ENCODE measurements at places on chromosomes 1 and 21.

DNA sequence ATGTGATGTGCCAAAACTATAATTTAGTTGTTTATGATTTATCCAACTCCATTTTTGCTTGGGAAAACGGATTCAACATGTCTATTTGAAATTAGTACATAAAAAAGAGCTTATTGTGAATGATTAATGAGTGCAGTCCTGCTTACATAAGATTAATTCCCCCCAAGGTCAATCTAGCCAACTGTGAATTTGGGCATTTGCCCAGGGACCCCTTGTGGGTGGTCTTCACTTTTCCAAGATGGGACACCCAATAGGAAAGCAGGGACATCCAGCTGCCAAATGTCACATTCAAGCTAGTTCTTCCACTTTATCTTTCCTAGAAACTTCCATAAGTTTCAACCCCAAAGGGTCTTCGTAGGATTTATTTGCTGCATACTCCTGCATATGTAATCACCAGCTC, 362.4 kb upstream of the PKN2 start:
- DNase-seq, result no peak

DNA sequence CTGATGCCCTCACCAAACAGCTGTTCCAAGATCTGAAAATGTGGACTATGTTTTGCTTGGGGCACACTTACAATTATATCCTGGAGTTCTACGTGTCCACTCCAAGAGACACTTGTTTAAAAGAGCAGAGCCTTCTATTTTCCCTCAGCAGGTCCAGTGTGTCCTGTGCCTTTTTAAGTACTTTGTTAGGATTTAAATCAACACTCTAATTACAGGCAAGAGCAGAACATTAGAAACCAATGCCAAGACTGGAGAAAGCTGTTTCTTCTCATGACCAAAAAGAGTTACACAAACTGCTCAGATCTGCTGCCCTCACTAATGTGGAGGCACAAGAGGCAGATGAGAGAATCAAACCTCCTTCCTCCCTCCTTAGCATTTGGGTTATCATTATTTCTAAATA, 452.9 kb downstream of the LMO4 start:
- DNase-seq, result no peak

GRCh38 chr1:241918879-241919278, 38.7 kb upstream of the BECN2 start:
- no peak for DNase-seq

- DNase-seq, result no peak
Measured at GRCh38 chr1:54995013-54995760, 3.5 kb upstream of the BSND start.

DNA sequence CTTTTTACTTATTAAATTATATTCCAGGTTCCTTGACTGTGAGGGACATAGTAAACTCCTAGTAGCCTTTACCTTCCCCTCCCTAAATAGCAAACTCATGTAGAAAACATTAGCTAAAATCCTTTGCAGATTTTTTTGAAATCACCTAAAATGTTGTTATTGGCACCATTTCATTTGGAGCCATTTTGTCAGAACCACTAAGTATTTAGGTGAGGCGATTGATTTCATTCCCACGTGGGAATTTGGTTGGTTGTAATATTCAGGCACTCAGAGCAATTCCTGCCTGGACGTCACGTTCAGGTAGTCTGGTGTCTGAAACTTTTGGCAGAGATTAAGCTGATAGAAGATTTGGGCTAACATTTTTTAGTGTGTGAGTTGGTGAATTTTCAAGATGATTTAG, 84.3 kb downstream of the CAMTA1 start:
- DNase-seq, result no peak

GRCh38 chr1:205429762-205430695, 8.2 kb upstream of the LEMD1 start:
- no peak for DNase-seq

DNA sequence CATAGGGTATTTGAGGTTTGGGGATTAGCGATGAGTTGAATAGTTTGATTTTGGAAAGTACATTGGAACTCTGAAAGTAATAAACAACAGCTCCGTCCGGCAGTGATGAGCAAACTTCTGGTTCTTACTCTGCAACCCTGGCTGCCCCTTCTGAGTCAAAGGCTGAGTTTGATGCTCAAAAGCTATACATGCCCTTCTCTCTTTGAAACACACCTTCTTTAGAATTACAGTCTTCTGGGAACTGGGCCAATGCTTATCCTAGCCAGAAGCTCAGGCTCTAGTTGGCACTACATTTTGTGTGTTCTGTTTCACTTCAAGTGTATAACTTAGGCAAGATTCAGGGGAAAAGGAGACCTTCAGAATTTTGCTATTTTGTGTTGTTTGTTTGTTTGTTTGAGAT, 9.3 kb downstream of the AHCYL1 start:
- DNase-seq, result no peak

DNA sequence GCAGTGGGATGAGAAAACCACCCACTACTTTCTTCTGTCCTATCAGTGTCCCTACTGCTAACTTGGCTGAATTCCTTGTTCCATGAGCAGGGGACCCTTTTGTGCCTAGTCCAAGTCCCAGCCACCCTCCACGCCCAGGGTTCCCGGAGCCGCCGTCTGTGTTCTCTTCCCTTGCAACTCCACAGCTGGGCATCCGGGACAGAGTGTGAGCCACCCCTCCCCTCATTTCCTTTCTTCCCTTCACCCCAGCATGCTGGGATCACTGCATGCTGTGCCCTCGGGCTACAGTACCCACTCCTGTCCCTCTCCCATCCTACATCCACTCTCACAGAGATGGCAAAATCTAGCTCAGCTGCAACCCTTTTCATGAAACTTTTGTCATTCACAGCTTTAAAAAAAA, 44.5 kb downstream of the PGBD5 start:
- DNase-seq, result no peak
